Fibroblast of skin of right biceps (primary cell): ENCODE measurements at places on chromosomes 1 and 21.

DNA sequence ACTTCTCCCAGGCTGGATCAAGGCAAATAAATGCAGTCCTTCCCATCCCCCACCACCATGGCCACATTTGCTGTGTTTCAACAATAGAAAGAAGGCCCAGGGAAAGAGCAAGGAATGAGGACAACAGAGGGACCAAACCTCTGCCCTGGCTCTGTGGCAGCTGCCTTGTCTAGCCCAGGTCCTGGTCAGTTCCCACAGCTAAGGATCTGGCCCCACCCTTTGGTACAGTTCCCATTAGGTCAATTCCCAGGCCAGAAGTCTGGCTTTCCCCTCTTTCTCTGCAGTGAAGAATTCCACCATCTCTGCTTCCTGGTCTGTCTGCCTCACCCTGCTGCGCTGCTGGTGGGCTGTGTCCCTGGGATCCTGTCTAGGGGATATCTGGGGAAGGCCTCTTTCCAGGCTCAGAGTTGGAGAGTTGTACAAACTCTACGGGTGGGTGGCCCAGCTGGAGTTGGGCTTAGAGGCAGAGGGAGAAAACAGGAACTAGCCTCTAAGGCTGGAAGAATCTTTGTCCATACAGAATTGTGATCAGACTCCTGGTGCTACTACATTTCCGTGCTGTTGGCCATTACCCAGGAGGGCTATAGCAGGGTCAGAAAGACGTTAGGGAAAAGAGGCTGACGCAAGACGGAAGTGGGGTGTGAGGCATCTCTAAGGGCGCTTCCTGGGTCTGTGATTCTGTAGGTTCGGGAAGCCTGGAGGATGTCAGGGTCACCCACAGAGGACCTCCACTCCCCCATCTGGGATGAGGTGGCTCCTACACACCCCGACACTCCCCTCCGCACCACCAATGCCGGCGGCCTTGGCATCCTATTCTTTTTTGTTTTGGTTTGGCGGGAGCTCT is 953 bp upstream of the NDUFS2 start:
- DNase-seq: peak; percentile 72

GRCh38 chr1:11568687-11569086 is 85.5 kb downstream of the FBXO2 start:
- DNase-seq: no peak

GRCh38 chr1:47650611-47651010 is 212.8 kb downstream of the FOXD2 start:
- DNase-seq: no peak

DNA sequence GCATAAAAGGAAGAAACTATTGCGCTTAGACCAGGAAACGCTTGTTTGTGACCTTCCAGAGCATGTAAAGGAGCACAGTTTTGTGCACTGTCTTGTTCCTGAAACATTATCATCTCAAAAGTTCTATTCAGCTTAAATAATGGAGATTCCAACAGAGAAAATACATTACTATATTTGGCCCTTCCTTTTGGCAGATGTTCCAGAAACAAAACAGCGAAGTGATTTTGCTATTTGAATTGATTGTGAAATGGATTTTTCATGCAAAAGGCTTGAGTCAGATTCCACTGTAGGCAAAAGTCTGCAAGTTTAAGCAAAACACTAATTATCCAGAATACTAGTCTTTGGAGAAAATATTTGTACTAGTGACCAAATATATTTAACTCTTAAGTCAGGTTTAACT is 80.3 kb upstream of the PTBP2 start:
- peak; percentile 31 for DNase-seq

DNA sequence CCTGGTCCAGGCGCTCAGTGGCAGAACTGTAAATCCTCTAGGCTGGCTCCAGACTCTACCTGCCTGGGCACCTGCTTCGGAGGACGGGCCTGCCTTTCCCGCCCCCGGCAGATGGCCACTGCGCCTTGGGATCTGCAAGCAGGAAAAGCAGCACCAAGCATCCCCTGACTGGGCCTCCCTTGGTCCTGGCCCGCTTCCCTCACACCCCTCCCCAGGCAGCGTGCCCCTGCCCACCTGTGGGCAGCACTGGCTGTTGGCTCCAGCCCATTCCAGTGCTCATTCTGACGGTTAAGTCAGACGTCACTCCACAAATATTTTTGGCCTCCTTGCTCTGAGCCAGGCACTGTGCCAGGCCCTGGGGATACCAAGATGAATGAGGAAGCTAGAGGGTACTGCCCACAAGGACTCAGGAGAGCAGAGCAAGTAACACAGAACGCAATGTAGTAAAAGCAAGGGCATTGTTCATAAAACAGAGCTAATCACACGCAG is 22.0 kb upstream of the BLACAT1 start:
- DNase-seq: peak; percentile 42

DNA sequence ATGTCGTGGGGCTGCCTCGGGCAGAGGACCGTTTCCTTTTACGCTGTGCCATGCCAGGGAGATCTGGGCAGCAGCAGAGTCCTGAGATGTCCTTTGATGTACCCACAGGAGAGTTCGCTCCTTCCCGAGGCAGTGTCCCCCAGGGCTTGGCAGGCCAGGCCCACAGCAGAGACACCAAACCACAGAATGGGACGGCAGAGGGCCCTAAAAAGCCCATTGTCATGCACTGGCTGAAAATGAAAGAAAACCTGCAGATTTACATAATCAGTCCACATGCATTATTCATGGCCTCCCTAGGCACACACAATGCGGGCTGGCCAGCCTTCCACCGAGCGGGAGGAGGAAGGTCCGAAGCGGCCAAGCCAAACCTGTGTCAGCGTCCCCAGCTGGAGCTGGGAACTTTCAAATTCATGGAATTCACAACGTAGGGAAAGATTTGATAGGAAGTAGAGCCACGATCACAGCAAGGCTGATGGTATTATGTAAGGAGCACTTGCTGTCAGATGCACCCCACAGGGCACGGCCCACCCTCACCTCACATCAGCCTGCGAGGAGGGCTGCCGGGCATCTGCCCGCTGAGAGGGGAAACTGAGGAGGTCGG is 25.3 kb upstream of the EFHD2 start:
- no peak for DNase-seq

DNA sequence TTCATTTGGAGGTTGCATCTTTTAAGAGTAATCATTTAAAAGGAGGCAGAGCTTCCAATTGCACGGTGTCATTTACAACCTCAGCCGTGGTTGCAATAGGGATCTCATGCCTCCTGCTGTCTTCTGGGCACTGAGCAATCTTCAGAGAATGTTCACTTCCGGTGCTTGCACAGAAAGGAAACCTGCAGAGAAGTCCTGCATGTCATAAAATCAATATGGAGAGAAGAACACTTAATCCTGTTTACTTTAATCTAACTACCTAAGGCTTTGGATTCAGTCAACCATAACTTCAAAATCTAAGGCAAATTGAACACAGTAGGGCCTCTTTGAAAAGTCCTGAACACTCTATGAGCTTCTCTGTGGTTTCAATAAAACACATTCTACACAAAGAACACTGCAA is 11.3 kb upstream of the MAP10 start:
- DNase-seq: peak; percentile 72
